COR-L47 (cell line): ENCODE measurements at places on chromosomes 1 and 21.
A peak's percentile ranks its signal among the peaks of the same experiment; 100 is the strongest.

DNA sequence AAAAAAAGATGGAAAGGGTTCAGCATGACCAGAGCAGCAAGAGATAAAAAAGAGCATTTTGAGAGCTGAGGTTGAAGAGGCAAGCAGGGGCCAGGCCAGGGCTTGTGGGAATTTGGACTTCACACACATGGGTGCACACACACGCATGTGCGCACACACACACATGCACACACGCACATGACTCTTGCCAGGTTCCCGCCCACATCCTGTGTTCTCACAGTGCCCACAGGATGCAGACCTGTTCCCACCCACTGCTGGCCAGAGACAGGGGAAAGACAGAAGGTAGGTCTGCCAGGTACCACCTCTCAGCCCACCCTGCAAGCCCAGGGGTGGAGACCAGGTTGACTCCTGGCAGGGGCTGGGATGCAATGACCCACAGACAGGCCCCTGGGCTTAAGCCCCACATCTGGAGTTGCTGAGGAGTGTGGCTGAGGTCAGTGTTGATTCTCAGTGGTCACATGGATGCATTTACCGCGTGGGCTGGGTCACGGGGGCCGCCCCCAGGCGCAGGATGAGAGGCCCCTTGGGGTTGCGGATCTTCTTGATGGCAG, 4.4 kb downstream of the COL16A1 start:
- DNase-seq: no peak

DNA sequence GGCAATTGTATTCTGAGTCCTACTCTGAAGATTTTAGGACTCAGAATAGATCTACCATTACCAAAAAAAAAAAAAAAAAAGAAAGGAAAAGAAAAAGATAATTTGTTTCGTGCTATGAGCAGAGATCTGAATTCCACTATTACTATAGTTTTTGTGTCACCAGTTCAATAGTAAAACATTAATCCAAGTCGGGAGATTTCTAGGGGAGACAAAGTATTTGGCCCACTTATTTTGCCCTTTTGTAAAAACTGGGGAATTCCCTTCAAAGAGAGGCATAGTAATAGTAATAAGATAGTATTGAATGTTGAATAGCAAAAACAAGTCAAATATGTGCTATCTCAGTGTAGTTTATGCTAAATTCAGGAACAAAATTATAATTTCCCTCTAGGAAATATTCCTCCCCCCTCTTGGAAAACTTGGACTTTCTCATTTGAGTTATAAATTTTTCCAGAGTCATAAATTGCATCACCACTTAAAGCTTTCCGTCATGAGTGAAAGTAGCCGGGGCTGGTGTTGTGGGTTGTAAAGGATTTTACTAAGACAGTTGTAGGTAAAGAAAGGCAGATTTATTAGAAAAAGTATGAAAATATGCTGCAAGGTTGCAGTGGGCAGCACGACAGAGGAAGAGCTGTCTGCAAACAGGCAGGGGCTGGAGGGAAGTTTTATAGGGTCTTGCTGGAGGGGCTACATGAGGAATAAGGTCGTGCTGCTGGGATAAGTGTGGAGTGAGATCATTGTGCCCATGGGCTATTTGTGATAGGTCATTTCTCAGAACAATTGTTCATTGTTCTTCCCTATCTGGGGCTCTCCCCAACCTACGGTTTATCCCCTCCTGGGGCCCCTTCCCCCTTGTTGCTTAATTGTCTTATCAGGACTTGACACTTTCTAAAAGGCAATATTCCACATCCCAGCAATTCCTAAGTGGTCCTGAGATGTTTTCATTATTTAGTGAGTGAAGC, 1009.9 kb downstream of the PLA2G4A start:
- no peak for DNase-seq

DNA sequence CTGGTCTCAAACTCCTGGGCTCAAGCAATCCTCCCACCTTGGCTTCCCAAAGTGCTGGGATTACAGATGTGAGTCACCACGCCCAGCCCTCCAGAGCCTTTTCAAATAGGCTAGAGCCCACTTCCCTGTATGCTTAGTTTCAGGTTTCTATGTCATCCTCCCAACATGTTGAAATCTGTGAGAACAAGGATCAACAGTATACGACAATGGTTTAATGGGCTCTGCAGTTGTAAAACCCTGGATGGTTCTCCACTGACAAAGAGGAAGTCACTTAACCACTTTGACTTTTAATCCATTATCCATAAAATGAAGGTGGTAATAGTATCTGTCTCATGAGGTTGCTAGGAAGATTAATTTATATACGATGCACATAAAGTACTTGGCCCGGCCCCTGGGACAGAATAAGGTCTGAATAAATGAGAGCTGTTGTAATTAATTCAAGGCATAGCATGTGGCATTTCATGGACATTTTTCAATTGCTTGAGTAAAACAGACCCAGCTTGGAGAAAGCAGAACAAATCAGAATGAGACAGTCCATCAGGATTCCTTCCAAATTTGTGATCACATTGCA, 113.9 kb upstream of the ZNF648 start:
- no peak for DNase-seq

GRCh38 chr1:164958982-164959768, 397.3 kb downstream of the LMX1A start:
- no peak for DNase-seq

DNA sequence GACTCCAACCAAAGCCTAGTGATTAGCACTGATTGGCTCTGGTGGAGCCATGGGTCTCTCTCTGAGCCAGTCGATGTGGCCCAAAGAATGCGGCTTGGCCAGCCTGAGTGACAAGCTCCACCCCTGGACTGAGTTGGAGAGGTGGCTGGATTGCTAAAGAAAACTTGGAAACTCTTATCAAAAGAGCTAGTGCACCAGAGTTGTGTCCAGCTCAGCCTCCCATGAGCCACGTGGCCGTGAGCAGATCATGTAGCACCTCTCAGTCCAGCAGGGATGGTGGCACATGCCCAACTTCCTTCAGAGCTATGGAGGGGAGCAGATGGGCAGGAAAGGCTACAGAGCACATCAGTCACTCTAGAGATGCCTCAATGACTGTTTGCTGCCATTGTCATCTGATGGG, 142.8 kb upstream of the VAMP3 start:
- no peak for DNase-seq

GRCh38 chr1:17075470-17076255, 21.8 kb upstream of the SDHB start:
- DNase-seq: no peak

- no peak for DNase-seq
These were observed 22.2 kb downstream of the SGIP1 start for GRCh38 chr1:66556161-66556611.

- no peak for DNase-seq
These were observed 72.6 kb downstream of the SNRPE start for GRCh38 chr1:203934027-203934426.

- DNase-seq: no peak
These were observed 84.2 kb downstream of the SPATA46 start for GRCh38 chr1:162292422-162292849.

DNA sequence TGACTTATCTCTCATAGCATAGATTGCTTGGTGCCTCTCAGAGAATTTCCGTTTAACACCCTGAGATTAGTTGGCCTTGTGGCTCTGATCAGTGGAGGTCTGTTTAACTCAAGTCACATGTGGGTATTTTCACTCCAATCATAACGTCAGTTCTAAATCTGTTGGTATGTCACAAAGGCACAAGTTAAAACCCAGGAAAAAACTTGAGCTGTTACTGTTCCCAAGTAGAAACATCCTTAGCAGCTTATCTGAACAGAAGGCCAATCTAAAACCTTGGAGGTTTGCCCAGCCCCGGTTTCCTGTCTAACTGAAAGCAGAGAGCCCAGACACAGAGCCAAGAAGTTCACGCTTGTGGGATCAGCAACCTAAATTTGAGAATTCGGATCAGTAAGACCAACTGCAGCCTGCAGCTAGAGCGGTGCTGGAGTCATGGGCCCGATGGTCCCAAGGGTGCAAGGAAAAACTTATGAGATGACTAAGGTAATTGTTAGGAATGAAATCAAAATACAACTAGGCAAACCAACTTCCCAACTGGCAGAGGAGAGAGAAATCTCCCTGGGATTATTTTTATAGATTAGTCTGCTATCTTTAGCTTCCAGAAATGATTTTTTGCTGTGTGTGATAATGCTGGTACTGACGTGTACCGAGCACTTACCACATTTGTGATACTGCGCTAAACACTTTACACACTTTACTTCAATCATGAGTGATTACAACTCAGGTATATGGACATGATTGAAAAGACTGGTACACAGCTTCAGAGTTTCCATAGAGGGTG, 90.2 kb upstream of the C1orf21 start:
- DNase-seq: no peak

DNA sequence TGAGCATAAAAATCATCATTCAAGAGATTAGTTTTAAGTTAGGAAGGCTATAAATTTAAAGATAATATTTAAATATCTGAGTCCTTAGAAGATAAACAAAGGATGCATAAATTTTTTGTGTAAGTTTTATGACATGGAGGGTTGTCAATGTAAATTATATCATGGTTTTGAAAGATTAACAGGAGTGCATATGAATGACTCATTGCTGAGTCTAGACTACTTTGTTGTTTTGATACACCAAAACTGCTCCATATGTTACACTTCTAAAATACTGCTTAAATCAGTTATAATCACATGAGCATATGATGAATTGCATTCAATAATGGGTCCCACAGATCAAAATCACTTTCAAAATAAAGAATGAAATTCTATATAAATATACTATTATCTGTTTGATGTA, 312.5 kb downstream of the KCNT2 start:
- DNase-seq: no peak

DNA sequence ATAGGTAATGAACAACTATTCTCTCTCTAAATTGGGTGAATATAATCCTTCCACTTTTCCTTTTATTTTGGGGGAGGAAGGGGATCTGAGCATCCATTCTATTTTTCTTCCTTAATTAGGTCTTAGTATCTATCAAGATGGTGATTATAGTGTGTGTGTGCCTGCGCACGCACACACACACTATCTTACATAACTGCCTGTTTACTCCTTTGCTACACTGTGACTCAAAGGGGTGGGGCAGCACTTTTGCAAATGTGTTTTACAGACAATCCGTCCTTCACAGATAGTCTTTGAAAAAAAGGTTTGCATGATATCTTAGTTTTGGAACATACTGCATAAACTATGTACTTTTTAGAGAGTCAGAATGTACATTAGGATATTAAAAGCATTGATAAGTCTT, 191.5 kb downstream of the SDCCAG8 start:
- DNase-seq: no peak

DNA sequence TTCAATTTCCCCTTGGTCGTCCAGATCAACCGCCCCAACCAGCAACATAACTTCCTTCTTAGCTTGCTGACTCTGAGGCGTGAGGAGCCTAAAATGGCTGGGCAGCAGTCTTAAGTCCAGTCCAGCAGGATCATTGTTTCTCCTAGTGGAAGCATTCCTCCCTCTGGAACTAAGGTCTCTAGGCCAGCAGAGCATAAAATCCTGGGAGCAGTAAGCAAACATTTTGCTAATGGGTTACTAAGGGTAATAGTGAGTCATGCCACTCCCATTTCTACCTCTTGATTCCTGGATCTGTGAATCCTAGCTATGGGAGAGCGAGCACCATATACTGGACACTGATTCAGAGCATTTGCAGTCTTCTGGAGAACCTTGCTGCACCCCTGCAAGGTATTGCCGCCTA, 59.9 kb downstream of the ADSS2 start:
- DNase-seq: no peak

DNA sequence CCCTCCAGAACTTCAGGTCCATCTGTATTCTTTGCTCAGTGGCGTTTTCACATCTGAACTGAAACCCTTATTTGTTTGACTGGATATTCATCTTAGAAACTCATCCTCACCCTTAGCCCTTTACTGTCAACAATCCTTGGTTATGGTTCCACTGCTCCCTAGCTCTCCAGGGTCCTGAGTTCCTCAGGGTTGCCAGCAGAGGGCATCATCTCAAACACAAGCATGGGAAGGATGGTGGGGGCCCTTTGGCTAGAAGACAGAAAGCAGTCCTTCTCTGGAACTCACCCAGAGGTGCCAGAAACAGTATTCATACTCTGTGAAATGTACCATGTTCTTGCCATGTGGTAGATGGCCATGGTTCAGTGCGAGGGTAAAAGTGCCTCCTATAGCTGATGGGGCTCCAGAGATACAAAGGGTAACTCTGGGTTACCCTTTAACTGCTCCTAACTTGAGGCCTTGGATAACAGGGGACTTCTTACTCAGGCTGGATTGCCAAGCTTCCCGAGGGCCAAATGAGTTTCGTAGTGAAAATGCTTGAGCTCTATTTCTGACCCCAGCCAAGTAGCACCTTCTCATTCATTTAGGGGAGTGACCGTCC, 11.3 kb downstream of the NCSTN start:
- DNase-seq: peak; percentile 1
